Prostate gland (tissue), 2 donors: ENCODE measurements at places on chromosomes 5 and 9. TPM values are rescaled to one million over a fixed set of nuclear protein-coding genes. Genes with fewer than 3 reads are reported as not detected.

DNA sequence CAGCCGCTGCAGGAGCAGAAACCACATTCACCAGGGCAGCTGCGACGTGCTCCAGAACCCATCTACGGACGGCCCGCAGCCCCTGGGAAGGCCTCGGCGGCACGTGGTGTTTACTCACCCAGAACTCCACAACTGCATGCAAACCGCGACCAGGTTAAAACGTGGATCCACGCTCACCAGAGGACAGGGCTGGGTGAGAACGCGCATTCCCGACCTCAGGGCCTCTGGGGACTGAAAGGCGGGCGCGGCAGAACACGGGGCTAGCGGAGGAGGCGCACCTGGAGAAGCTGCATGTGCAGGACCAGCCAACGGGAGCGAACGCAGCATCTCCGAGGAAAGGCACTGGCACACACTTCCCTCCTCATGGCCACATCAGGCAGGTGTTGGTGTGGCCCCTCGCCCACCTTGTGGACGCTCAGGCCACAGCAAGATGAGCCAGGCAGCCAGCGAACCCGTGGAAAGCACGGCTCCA is 24.0 kb upstream of the CAMSAP1 start:
- no peaks in the 10 kb centered on the region for H3K4me1 ChIP-seq
- no peak for DNase-seq
- H3K27ac ChIP-seq = no peak overlapping the region
- H3K36me3 ChIP-seq = no peaks in the 10 kb centered on the region
- H3K27me3 ChIP-seq = no peaks in the 10 kb centered on the region

The NEUROG1 gene
- not detected for total RNA-seq

- peak overlapping the region; percentile 72 for H3K27ac ChIP-seq
- no peaks in the 10 kb centered on the region for H3K27me3 ChIP-seq
- H3K36me3 ChIP-seq = no peaks in the 10 kb centered on the region
- peak overlapping the region; percentile 78 for H3K4me3 ChIP-seq
These were observed 819 bp downstream of the LSM11 start for GRCh38 chr5:157744051-157745011.

GRCh38 chr5:56669534-56670483 is 145.5 kb upstream of the MAP3K1 start:
- H3K4me1 ChIP-seq = no peaks in the 10 kb centered on the region
- no peak overlapping the region for H3K4me3 ChIP-seq
- DNase-seq = peak; percentile 15
- no peaks in the 10 kb centered on the region for H3K27me3 ChIP-seq
- H3K27ac ChIP-seq = no peak overlapping the region

The PCDHGB7 gene
- 7.0 TPM for total RNA-seq

- H3K27me3 ChIP-seq = peaks cover 11% of the 10 kb centered on the region
- H3K4me1 ChIP-seq = peaks cover 3% of the 10 kb centered on the region
- no peaks in the 10 kb centered on the region for H3K36me3 ChIP-seq
- H3K4me3 ChIP-seq = no peak overlapping the region
- no peak for DNase-seq
These were observed 3.9 kb downstream of the MCIDAS start for GRCh38 chr5:55222985-55223811.

The CDC20B gene
- not detected for total RNA-seq

The ADAMTS6 gene
- 0.91 TPM for total RNA-seq

DNA sequence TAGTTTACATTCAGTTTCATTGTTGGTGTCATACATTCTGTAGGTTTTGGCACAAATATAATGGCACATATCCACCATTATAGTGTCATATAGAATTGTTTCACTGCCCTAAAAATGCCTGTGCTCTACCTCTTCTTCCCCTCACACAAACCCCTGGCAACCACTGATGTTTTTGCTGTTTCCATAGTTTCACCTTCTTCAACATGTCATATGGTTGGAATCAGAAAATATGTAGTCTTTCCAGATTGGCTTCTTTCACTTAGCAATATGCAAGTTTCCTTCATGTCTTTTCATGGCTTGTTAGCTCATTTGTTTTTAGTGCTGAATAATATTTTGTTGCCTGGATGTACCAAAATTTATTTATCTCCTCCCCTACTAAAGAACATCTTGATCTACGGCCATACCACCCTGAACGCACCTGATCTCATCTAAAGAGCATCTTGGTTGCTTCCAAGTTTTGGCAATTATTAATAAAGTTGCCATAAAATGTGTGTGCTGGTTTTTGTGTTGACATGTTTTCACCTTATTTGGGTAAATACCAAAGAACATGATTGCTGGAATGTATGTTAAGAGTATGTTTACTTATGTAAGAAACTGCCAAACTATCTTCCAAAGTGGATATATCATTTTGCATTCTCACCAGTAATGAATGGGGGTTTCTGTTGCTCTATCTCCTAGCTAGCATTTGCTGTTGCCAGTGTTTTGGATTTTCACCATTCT is 17.0 kb upstream of the CDK20 start:
- H3K27ac ChIP-seq = no peak overlapping the region
- no peak overlapping the region for H3K4me3 ChIP-seq
- no peak for DNase-seq
- no peaks in the 10 kb centered on the region for H3K27me3 ChIP-seq
- no peaks in the 10 kb centered on the region for H3K36me3 ChIP-seq

The HNRNPH1 gene
- total RNA-seq = 260 TPM

GRCh38 chr5:150600616-150601490 is 39.6 kb upstream of the SYNPO start:
- no peaks in the 10 kb centered on the region for H3K36me3 ChIP-seq
- no peak for DNase-seq
- H3K4me1 ChIP-seq = no peaks in the 10 kb centered on the region
- peak overlapping the region; percentile 33 for H3K27ac ChIP-seq
- no peak overlapping the region for H3K4me3 ChIP-seq
